ENCODE measurements at places on chromosomes 2 and 18. TPM values are rescaled to one million over a fixed set of nuclear protein-coding genes. Genes with fewer than 3 reads are reported as not detected.
A peak's percentile ranks its signal among the peaks of the same experiment; 100 is the strongest.

DNA sequence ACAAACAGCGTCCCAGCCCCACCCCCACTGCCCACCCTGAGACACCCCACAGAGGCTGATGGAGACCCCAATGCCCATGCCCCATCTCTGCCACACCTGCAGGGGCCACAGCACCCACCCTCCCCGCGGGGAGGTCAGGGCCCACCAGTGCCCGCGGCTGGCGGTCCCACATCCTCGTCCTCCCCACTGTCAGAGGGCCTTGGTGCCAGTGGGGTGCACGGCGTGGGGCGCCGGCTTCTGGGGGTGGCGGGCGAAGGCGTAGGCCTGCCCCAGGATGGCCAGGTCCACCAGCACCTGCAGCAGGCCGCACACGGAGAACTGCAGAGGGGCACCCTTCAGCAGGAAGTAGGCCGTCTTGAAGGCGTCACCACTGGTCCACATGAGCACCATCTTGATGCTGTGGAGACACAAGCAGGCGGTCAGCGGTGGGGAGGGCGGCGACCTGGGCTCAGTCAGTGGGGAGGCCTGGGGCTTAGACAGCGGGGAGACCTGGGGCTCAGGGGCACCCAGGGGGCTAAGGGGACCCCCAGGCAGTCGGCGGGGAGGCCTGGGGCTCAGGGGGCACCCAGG, 47.6 kb downstream of the SLC66A2 start:
- peak; percentile 24 for DNase-seq

- peak; percentile 40 for DNase-seq
Observed at GRCh38 chr18:44507729-44508325, 172.9 kb upstream of the SETBP1 start.

- no peak for DNase-seq
Observed at GRCh38 chr2:120405759-120406099, 59.8 kb downstream of the INHBB start.

ACMSD gene
- not detected for total RNA-seq

HOXD4 gene
- 0.22 TPM for total RNA-seq

- no peak for DNase-seq
Observed at GRCh38 chr2:44938287-44939105, 3.0 kb upstream of the SIX3 start.

DNA sequence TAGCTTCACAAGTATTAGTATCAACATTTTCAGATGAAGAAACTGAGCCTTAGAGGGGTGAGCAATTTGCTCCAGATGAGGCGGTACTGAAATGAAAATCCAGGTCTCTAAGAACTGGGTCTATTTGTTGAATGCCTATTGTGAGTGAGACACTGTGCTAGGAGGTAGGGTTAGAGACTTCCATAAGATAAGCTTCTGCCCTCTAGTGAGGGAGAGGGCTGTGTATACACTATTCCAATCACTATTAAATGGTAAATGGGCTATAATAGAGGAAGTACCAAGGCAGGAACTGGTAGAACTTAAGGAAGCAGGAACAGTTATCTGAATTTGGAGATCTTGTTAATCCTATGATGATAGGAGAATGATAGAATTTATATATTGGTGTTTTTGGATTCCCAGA, 23.6 kb upstream of the GLS start:
- no peak for DNase-seq

DNA sequence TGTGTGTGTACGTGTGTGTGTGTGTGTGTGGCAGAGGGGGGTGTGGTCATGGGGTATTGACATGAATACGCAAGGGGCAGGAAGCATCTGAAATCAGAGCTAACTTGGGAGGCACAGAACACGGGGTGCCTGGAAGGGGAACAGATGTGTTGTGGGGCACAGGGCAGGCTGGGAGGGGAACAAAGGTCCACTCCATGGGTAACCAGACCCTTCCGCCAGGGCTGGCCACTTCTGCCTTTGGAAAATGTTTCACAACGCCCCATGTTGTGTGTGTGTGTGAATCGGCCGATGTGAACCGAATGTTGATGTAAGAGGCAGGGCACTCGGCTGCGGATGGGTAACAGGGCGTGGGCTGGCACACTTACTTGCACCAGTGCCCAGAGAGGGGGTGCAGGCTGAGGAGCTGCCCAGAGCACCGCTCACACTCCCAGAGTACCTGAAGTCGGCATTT, at the start of gene SLC11A1:
SLC11A1 (plus strand) TSS at position 358 of the 451 bp plus-strand sequence. CDS start 96 bp downstream, outside the sequence.
- DNase-seq, result peak; percentile 67

- no peak for DNase-seq
Observed at GRCh38 chr2:155382776-155383175, 684.3 kb downstream of the KCNJ3 start.

GAL3ST2 gene
- not detected for total RNA-seq

- DNase-seq, result no peak
Observed at GRCh38 chr2:224145751-224146355, 106.8 kb upstream of the SERPINE2 start.

SLC16A14 gene
- total RNA-seq, result 4.0 TPM

- no peak for DNase-seq
Observed at GRCh38 chr2:18123577-18123976, 245.1 kb downstream of the KCNS3 start.

SMIM21 gene
- total RNA-seq, result not detected

DNA sequence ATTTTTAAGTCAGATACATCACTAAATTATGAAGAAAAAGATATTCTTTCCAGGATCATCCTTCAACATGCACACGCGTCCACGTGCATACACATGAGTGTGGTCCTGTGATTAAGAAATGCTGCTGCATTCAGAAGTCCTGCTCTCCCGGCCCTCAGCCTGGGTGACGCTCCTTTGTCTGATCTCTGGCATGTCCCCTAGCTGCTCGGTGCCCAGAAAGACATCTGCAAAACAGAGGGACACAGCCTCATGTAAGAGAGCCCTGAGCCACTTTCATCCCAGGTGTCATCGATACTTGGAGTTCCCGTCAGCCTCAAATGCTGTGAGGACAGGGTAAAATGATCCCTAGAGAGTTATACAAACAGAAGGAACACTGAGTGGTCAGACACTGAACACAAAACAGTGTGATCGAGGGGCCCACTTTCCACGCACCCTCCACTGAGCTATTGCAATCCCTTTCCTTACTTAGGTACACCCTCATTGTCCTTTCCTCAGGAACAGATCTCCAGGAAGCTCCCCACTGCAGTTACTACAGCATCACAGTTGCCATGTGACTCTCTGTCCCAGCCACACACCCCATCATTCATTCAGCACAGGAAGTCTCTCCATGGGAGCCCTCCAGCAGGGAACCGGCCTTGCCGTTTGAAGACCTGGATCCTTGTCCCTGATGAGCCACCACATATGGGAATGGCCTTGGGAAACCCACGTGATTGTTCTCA, 32.1 kb downstream of the CRACDL start:
- DNase-seq, result no peak

GRCh38 chr2:231557571-231558217, 27.4 kb upstream of the NMUR1 start:
- DNase-seq, result peak; percentile 77

ZSWIM2 gene
- not detected for total RNA-seq

AMER3 gene
- not detected for total RNA-seq

GRCh38 chr18:79608069-79608468, 71.5 kb upstream of the CTDP1 start:
- peak; percentile 3 for DNase-seq

TSPYL6 gene
- total RNA-seq, result not detected

DNA sequence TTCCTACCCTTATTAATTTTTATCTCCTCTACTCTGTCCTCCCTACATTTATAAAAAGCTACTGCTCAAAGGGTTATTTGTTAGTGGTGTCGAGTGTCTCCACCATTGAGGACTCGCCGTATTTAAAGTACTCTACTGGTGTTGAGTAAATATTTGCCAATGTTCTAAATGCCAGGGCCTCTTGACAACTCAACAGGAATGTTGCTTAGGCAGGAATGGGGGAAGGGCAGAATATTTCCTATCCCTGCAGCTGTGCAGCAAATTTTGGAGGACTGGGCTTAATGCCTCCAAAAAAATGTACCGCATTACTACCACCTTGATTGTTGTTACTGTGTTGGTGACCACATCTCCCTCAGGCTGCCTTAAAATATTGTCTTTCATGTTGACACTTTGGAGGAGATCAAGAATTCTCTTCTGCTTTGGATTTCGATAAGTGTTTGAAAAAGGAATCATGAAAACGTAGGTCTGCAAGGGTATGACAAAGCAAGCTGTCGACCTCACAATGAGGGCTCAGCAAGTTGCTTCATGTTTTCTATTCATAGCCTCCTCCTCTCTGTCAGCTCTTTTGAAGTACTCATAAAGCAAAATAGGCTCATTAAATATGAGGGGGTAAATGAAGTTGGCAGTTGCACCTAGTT, 84.3 kb downstream of the EFEMP1 start:
- DNase-seq, result no peak

GULP1 gene
- 4.6 TPM for total RNA-seq

- no peak for DNase-seq
Observed at GRCh38 chr2:72515696-72516095, 310.1 kb downstream of the EXOC6B start.

TEX44 gene
- total RNA-seq, result not detected

- DNase-seq, result no peak
Observed at GRCh38 chr2:64766841-64767669, 113.3 kb upstream of the SERTAD2 start.

LRPPRC gene
- 98.6 TPM for total RNA-seq

DNA sequence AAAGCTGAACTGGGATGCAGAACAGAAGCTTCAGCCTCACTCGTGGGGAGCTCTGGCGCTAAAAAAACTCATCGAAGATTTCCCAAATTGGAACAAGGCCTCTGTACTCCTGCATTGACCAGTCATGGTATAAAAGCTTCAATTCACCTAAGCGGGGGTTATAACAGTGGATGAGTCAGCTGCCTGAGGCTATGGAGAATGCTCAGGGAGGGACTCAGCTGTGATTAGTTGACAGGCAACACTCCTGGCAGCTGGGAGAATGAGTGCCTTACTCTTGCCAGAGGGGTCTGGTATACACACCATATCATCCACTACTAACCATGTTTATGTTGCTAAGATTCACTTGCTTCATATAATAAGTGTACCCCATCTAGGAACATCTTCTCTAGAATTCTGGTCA, 350.6 kb upstream of the VRK2 start:
- no peak for DNase-seq

- DNase-seq, result no peak
Observed at GRCh38 chr2:96993367-96993766, 7.0 kb upstream of the FAM178B start.

DNA sequence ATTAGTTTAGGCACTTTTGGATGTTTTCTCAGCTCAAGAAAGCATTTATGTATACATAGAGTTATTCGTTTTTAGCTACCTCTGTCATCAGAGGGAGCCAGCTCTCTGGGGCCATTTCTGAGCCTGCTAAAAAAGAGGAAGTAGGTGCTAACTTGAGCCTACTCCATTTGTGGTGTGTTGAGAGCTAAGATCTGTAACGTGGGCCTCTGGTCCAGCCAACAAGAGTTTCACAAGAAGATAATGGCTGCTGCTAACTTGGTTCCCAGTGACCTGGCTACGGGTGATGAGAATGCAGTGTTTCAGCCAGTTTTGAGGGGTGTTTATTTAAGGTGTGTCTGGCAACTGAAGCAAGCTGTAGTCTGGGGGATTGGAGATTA, 182.5 kb downstream of the PRKCE start:
- DNase-seq, result no peak

KYNU gene
- 1.4 TPM for total RNA-seq

- no peak for DNase-seq
Observed at GRCh38 chr2:152508446-152508845, 173.5 kb downstream of the FMNL2 start.

ATP6V1C2 gene
- 2.7 TPM for total RNA-seq

DNA sequence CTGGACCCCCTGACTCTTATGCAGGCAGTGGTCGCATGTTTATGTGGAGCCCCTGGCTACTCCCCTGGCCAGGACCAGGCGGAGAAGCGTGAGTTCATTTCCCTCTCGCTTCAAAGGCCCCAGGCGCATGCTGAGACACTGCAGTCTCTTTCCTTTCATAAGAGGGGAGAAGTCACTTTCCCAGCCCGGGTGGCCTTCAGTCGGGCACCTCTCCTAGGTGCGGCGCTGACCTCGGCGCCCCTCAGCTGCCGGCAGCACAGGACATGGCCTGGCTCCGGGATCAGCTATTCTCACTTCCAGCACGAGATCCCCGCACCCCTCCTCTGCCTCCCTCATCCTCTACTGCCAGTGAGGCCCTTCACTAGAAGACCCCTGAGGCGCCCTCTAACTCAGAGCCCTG, 184.7 kb upstream of the PXDN start:
- DNase-seq, result no peak

SLC14A1 gene
- 29.7 TPM for total RNA-seq

MAP4K3 gene
- 31.4 TPM for total RNA-seq

- DNase-seq, result peak; percentile 14
Observed at GRCh38 chr2:238255151-238255551, 15.3 kb upstream of the HES6 start.

SKOR2 gene
- not detected for total RNA-seq

B3GNT7 gene
- 8.1 TPM for total RNA-seq

IL1F10 gene
- not detected for total RNA-seq

Data from left ventricle myocardium superior (tissue), 1 donor.